Osteoblast (primary cell): ENCODE measurements at places on chromosomes 1 and 21.

DNA sequence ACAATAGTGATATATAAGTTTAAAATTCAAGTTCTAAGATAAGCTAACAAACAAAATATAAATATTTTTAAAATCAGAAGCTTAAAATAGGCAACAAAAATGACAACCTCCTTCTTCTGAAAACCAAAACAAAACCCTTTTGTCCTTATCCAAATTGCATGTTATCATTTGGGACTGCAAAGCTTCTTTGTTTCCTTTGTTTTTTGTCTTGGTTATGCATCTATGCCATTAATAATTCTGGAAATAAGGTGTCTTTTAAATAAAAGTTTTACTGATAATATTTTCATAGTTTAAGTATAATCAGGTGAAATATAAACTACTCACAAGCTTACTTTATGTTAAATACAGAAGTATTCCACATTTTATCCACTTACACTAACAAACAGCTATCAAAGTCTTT is 20.5 kb downstream of the ADSS2 start:
- DNase-seq: no peak

GRCh38 chr1:186790101-186790500 is 38.6 kb upstream of the PLA2G4A start:
- DNase-seq: no peak

DNA sequence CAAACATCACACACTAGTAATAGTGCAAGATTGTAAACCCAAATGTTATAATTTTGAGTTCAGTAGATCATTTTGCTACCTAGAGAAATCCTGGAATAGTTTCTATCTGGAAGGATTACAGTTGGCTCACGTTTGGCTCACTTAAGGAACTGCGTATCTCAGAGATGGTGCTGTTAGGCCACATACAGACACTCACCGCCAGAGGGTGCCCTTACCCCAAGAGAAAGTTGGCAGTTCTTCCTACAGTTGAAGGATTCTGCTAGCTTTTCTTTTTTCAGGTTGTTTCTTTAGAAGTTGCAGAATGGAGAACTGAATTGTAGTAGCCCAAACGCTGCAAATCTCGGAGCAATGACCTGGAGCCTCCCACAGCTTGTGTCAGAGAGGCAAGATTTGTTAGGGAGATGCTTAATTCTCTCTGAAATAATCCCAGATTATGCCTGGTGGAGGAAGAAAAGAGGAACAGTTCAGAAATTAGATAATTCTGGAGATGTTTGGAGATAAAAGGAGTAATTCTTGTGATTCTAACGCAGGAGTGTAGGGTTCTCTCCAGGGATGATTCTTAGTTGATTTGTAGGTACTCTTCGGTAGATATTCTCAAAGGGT is 87.9 kb upstream of the PAPPA2 start:
- DNase-seq: peak; percentile 66

- peak; percentile 48 for DNase-seq
These were observed 38.5 kb downstream of the MRPL37 start for GRCh38 chr1:54238353-54239034.

- DNase-seq: no peak
These were observed 54.0 kb downstream of the CLIC6 start for GRCh38 chr21:34722684-34723300.

- DNase-seq: no peak
These were observed 214 bp downstream of the NCAM2 start for GRCh38 chr21:20998456-20998789.

DNA sequence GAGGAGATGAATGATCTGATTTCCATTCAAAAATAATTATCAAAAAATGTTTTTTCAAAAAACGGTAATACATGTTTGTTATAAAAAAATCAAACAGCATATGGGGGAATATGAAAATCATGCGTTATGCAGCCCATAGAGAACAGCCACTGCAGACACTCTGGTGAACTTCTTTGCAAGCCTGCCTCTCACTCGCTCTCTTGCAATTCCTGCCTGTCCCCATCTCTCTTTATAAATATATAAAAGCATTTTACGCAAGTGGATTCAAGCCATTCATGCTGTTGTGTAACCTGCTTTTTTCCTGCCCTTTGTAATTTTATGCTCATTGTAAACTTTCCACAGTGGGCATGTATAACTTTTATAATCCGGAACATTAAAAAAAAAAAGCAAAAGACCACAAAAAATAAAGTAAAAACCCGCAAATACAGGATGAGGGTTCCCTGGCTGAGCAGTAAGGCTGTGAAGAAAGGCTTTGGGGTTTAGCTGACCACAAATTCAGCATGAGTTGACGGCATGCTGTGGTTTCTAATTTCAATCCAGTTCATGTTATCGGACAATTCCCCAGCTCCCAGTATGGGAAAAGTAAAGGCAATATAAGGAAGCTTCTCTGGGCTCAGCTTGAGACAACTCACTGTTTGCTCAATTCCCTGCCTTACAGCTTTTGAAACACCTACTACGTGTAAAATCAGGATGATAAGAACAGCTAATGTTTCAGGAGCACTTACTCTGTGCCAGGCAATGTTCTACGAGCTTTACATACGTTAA is 52.8 kb upstream of the ZBTB40 start:
- peak; percentile 65 for DNase-seq

DNA sequence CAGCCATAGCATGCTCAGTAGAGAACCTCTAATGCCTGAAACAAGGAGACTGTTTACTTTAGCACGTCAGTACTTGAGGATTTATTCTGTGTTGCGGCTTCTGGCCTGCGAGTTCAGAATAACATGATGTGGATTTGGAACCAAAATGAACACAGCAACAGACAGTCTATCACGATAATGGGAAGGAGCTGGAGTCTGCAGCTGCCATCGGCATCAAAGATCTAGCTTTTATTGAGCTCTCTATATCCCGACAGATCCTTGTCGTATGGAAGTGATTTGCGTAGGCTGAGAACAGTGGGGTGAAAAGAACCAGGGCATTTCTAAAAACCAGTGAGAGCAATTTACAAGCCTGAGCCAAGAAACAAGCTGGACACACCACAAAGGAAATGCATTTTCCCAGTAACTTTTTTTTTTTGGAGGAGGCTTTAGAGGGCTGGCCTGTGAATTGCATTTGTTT is 294.2 kb downstream of the KIF26B start:
- DNase-seq: peak; percentile 72

DNA sequence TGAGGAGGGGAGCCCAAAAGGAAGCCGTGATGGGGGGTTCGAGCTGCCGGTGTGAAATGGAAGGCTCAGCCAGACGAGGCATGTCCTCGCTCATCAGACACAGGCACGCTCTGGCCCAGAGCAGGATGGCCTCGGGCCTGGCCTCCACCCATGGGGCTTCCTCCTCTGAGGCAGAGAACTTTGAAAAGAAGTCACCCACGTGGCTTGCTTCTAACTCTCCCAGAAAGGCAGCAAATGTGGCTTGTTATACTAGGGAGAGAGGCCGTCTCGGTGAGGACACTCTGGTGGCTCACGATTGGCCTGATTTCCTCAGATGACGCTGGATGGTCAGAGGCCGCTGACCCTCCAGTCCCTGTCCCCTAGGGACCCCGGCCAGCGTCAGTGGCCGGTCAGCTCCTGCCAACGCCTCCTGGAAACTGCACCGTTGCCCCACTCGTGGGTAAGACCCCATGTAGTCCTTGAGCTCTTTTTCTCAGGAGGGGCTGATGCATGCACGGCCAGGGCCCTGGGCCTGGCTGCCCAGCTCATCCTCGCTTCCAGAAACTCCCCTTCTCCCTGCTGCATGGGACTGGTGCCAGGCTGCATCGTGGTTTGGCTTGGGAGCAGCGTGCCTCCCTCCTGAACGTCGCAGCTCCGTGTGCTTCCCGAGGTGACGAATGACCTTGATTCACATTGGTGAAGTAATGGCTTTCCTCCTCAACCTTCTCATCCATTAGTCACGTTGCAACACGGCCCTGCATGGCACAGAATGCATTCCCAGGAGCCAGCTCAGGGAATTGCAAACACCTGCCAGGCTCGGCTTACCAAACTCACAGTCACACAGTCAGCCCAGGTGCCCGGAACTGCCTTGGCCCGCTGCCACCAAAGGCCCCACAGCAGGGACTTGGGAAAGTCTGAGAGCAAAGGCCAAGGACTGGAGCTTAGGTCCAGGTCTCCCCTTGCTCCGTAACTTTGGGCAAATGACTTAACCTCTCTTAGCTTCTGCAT is 58.8 kb downstream of the TOMM20 start:
- peak; percentile 87 for DNase-seq

- DNase-seq: peak; percentile 64
These were observed 3.9 kb downstream of the SEMA6C start for GRCh38 chr1:151142411-151143056.

- DNase-seq: no peak
These were observed 10.7 kb upstream of the GPR153 start for GRCh38 chr1:6271554-6271953.

GRCh38 chr21:41879190-41879998 is at the start of gene PRDM15:
Gene PRDM15, minus strand, starts transcription at chr21:41879344. Its CDS starts 18,981 bp downstream, at chr21:41860363.
- DNase-seq: peak; percentile 98

GRCh38 chr1:42738678-42739226 is 1.3 kb downstream of the CLDN19 start:
- DNase-seq: peak; percentile 89

DNA sequence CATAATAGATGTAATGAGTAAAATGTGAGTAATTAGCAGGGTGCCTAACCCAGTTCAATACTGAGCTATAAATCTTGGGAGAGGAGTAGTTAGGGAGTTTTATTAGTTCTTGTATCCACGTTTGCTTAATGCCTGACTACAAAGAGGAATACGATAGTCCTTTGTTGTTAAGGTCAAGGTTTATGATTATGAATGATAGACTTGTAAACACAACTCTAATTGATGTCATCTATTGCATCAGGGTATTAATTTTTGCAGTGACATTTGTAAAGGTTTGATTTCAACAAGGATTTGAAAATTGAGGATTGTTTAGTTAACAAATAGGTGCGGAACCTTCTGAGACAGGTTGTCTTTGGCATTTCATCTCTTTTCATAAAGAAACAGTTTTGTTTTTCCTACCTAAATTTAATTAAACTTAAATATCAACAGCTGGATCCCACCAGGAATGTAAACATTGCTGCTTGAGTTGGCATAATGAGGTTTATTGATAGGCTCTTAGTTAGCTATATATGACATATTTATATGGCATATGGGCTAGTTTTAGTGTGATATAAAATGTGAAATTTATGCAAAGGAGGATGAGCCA is 9.7 kb downstream of the SOAT1 start:
- no peak for DNase-seq

DNA sequence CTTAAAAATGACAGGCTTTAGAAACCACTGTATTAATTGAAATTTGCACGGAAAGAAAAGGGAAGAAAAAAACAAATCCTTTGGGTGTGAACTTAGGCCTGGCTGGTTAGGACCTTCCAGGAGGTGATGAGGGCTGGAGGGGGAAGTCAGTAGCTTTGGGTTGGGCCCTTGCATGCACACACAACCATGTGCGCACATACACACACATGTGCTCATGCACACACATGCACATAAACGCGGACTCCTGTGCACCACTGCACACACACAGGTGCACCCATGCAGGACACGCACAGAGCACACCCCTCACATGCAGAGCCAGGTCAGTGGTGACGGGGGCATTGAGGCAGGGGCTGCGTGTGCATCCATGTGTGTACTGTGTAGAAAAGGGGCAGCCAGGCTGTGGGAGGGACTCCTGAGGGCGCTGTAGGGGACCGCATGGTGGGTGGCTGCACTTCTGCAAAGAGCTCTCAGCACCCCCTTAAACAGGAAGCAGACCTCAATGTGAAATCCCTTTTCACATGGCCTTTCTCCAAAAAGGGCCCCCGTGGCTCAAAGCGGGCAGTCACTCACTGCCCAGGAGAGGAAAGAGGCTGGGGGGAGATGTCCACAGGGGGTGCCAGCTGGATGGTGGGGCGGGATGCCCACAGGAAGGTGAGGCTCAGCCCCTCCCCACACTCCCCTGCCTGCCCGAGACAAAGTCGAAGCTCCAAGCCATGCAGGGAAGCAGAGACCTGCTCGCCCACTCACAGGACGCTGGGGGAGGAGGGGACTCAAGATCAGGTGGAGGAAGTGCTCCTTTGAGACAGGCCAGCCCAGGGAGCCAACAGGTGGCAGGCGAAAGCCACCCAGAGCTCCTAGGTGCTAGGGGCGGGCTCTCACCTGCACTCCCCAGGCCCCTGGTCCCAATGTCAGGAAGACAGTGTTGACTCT is 95.2 kb downstream of the ITPKB start:
- DNase-seq: no peak

- DNase-seq: no peak
These were observed 258.0 kb downstream of the LTN1 start for GRCh38 chr21:28734522-28735175.

GRCh38 chr1:69755647-69756046 is 187.9 kb downstream of the LRRC7 start:
- DNase-seq: no peak

DNA sequence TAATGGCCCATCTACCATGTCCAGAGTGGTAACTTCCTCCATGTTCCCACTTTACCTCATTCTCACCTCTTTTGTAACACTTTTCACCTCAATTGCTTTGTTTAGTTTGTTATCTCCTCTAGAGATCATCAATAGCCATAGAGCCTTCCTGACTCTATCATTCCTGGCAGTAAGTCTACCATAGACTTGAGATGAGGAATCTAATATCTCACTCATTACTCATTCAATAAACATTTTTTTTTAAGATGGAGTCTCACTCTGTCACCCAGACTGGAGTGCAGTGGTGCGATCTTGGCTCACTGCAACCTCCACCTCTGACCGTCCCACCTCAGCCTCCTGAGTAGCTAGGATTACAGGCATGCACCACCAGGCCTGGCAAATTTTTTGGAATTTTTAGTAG is 7.1 kb downstream of the NMNAT2 start:
- DNase-seq: no peak

- DNase-seq: no peak
These were observed 97.5 kb upstream of the KCNJ6 start for GRCh38 chr21:38013741-38014140.

DNA sequence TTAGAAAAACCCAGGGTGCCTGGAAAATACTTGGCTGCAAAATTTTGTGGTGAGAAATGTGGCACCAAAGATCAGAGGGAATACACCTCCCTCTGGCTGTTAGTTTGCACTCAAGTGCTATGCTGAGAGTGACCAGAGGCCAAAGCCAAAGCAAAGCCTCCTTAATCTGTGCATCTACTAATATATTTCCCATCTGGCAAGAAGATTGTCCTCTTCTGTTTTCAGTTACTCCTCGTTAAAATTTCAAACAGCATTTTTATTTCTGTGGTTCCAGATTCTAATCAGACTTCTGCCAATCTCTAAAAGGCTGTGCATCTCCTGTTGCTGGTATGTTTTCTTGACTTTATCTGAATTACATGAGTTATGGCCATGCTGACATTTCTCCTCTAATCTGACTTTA is 327.4 kb downstream of the TBX15 start:
- no peak for DNase-seq
